ENCODE measurements at places on chromosomes 2 and 18.

- DNase-seq = no peak
Observed at GRCh38 chr2:182428476-182428875, 1.6 kb upstream of the PDE1A start.

GRCh38 chr2:231917280-231918066 is 8.7 kb downstream of the NPPC start:
- no peak for DNase-seq

GRCh38 chr2:166410828-166411472 is 35.2 kb upstream of the SCN9A start:
- no peak for DNase-seq

DNA sequence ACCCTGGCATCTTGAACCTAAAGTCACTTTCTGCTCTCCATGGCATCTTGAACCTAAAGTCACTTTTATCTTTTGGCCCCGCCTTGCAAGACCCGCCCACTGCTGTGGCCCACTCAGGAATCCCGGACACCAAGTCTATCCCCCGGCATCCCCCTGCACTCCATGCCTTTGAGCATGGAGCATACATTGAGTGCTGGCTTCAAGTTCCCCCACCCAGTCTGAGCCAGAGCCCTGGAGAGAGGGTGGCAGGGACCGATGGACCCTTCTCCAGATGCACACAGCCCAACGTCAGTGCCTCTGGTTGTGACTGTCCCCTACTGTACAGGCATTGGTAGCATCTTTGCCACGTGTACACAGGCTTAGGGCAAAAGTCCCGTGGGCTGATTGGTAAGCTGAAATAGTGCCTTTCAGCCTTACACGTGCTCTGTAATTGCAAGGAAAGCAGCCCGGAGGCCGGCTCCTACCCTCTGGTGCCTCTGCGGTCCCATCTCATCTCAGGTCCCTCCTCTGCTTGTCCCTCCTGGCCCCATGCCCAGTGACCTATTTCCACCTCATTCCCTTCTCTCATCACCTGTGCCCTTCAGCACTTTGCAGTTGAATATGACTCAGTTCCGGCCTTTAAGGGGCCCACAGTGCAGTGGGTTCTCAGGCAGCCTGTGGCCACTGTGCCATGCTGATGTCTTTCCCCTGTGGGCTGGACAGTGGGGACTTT is 154.0 kb downstream of the INHBB start:
- no peak for DNase-seq
